Large intestine (tissue), 12 donors: ENCODE measurements at places on chromosomes 2 and 18.

GRCh38 chr18:64165906-64166305, 17.0 kb upstream of the LINC00305 start:
- no peak for DNase-seq

DNA sequence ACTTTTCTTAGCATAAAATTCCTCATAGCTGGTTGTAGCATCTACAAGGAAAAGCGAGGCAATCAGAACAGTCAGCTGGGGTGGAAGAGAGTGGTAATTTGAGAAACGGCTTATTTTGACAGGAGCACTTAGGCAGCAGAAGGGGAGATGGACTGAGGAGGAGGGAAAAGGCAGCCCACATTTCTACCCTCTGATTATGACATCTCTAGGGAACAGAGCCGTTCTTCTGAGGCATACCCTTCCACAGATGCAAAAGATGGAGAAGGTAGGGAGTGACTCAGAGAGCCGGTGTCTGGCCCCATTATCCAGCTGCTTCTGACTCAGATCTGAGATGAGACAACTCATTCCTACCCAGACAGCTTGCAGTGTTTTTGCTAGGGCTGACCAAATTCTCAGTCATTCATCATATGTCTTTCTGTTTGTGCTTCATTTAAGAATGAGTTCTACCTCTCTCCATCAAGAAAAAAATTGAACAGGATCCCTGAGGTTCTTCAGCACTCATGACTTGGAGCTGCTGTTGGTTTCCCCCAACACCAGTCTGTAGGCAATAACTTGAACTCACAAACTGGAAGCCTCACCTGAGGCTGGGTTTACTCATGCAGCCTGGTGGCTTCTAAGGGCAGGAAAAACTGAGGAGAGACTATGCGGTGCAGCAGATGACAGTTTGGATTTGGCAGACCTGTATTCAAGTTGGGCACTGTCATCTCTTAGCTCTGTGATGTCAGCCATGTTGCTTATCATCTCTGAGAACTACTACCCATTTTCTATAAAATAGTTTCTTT, 15.9 kb upstream of the SEC11C start:
- DNase-seq: no peak

GRCh38 chr2:97653874-97654273, 8.0 kb downstream of the COX5B start:
- DNase-seq: no peak

- no peak for DNase-seq
Measured at GRCh38 chr2:82993609-82994008, 1465.5 kb downstream of the SUCLG1 start.

- DNase-seq: no peak
Measured at GRCh38 chr2:148548716-148549400, 95.7 kb upstream of the EPC2 start.

- DNase-seq: no peak
Measured at GRCh38 chr18:77144046-77144445, 11.5 kb upstream of the MBP start.

- no peak for DNase-seq
Measured at GRCh38 chr2:218029366-218030360, 26.9 kb upstream of the TNS1 start.

DNA sequence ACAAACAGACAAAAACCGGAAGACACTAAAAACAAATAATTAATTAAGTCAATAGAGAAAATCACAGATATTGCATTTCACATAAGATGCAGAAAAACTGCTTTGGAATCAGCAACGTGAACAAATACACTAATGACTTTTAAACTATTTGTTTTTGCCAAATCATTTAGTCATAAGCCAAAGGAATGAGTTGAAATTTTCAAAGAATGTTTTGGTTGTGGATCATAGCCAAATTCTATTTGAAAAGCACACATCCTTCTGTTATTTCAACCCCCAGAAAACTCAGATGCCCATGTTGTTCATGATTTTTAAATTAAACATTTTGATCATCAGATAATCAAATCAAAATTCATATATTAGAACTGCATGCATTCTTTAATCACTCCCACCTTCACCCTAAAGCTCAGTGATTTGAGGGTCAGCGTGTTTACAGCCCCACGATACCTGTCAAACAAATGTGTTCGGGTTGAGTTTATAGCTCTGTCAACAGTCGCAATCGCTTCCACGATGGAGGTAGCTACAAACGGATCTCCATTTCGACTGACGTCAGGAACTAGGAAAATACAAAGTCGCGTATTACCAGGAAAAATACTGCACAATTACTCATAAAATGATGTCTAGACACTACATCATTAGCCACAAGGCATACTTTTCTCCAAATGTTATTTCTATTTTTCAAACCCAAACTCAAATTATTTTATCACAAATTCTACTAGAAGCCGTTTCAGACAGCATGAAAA, 90.2 kb downstream of the PXDN start:
- no peak for DNase-seq
